ENCODE measurements at places on chromosomes 7 and 10. TPM values are rescaled to one million over a fixed set of nuclear protein-coding genes. Genes with fewer than 3 reads are reported as not detected.
A peak's percentile ranks its signal among the peaks of the same experiment; 100 is the strongest.

- no peaks in the 10 kb centered on the region for H3K4me1 ChIP-seq
- no peak for DNase-seq
- H3K4me3 ChIP-seq: no peak overlapping the region
Observed at GRCh38 chr10:77147871-77148270, 489.7 kb downstream of the KCNMA1 start.

DNA sequence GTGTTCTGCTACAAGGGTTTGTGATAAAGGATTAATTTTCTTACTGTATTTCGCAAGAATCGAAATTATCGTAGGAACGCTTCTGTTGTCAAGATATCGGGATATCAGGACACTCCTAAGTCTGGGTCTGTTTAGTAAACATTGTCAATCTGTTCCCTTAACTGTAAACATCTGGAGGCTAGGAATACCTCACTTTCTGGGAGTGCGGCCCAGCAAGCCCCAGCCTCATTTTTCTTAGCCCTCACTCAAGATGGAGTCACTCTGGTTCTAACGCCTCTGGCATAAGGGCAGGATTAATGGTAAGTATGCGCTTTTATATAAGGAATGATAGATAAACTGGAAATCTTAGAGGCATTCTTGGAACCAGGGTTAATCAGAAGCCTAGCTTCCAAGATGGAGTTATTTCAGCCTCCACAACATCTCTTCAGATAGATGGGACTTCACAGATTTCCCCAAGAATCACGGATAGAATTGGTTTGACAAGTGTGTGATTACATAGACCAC lies 30.1 kb upstream of the CCL24 start:
- no peaks in the 10 kb centered on the region for H3K4me1 ChIP-seq
- H3K36me3 ChIP-seq: no peaks in the 10 kb centered on the region
- no peak overlapping the region for H3K27ac ChIP-seq
- DNase-seq: no peak

- DNase-seq: peak; percentile 24
- H3K36me3 ChIP-seq: no peaks in the 10 kb centered on the region
- no peaks in the 10 kb centered on the region for H3K27me3 ChIP-seq
- no peak overlapping the region for H3K4me3 ChIP-seq
Observed at GRCh38 chr7:149881328-149882247, 7.8 kb downstream of the ATP6V0E2 start.

DNA sequence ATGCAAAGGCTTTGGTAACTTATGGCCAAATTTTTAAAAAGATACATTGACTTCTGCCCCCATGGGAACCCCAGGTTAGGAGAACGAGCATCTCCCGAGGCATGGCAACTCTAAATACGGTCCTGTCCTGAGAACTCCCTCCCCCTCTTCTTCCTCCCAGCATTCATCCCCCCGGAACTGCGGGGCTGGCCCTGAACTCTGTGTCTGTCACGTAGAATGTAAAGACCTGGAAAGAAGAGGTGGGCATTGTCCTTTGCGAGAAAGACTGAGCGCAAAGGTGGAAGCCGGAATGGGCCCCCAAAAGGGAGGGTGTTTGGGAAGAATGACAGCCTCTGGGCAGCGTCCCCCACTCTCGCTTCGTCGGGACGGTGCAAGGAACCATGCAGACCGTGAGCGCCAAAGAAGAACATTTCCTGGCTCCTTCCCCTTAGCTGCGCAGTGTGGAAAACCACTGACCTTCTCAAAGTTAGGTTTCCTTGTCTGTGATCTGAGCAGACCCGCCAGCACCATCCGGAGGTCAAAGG lies 21.0 kb downstream of the SHH start:
- H3K27me3 ChIP-seq: peaks cover 19% of the 10 kb centered on the region
- H3K27ac ChIP-seq: no peak overlapping the region

DNA sequence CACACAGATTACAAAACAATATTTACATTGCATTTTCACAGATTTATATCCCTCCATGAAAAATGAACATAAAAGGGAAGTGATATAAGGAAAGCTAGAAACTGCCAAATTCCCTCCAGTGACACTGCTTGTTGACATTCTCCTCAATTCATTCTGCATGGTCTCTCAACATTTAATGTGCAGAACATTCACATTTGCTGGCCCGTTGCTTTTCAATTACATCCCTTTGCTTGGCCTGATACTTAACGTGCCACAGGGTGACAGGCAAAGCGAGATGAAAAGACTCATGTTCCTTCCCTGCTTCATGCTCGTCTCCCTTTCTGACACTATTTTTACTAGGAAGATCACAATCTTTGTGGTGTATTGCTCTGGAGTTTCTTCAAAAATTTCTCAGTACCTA lies 1019.7 kb upstream of the LRRN3 start:
- H3K27ac ChIP-seq: no peak overlapping the region
- H3K4me1 ChIP-seq: no peaks in the 10 kb centered on the region
- no peaks in the 10 kb centered on the region for H3K36me3 ChIP-seq
- H3K4me3 ChIP-seq: no peak overlapping the region

DNA sequence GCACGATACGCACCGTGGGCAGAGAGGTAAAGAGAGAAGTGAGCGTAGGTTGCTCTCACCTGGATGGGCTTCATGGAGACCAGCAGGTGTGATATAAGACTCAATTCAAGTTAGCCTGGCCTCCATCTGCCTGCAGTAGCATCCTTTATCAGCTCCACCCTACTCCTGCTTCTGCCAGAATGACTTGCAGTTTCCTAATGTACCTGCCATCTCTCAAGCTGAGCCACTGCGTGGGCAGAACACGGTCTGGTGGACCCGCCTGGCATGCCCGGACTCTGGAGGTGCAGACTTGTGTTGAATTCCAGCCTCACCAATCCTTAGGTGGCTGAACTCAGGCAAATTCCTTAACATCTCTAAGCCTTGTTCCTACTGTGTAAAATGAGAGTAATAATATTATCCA lies 64.3 kb downstream of the STEAP1B start:
- no peak for DNase-seq
- H3K36me3 ChIP-seq: no peaks in the 10 kb centered on the region
- no peaks in the 10 kb centered on the region for H3K27me3 ChIP-seq
- peaks cover 6% of the 10 kb centered on the region for H3K4me1 ChIP-seq
- H3K27ac ChIP-seq: no peak overlapping the region
- H3K4me3 ChIP-seq: no peak overlapping the region

DNA sequence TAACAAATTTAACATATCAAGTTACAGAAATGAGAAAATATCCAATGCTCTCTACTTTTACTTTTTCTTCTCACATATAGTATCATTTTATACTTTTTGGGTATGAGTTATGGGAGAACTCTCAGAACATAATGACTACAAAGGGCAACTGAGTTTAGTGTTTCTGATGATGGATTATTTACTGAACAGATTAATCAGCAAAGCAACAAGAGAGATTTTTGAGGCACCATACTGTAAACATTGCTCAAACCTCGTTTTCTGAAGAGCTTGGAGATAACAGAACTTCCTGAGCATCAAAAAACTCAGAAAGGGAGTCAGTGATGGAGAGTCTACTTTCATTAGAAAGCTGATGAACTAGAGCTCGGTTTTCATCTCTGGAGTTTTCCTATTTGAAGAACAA lies 84.8 kb upstream of the GSDME start:
- H3K27me3 ChIP-seq: no peaks in the 10 kb centered on the region
- no peak overlapping the region for H3K4me3 ChIP-seq
- peak overlapping the region; percentile 90 for H3K27ac ChIP-seq

GRCh38 chr10:50508315-50509051 lies 115.3 kb downstream of the SGMS1 start:
- H3K27ac ChIP-seq: no peak overlapping the region
- H3K36me3 ChIP-seq: no peaks in the 10 kb centered on the region
- H3K4me1 ChIP-seq: peaks cover 10% of the 10 kb centered on the region
- DNase-seq: no peak
- no peak overlapping the region for H3K4me3 ChIP-seq

- H3K27ac ChIP-seq: no peak overlapping the region
- H3K27me3 ChIP-seq: no peaks in the 10 kb centered on the region
- H3K36me3 ChIP-seq: no peaks in the 10 kb centered on the region
- no peak for DNase-seq
- no peak overlapping the region for H3K4me3 ChIP-seq
- H3K4me1 ChIP-seq: peaks cover 16% of the 10 kb centered on the region
Observed at GRCh38 chr10:87654212-87654611, 5.5 kb upstream of the PAPSS2 start.

DNA sequence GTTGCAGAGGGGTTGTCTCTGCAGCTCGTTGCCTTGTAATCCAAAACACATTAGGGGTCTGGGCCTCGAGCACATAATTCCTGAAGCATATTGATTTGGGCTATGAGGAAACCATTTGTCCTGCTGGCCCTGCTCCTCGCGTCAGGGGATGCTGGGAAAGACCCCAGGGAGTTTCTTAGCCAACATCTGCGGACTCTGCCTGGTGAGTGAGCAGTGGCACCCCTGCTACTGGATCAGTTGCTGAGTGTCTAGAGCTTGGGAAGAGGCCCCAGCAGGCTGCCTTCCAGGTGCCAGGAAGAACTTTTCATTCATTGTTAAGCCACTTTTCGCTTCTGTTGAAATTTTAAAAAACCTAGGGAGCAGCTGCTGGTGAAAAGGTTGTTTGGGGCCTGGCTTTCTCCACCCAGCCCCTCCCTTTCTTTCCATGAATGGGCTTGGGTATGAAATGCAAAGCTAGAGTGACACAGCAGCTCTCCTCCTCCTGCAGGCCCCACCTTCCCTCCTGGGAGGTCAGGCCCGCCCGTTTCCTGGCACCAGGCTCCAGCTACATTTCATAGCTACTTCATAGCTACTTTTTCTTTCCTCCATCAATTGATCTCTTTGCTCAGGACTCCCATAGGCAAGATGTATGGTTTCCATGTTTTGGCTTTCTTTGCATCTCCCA lies 26.8 kb downstream of the TACR2 start:
- H3K27ac ChIP-seq: no peak overlapping the region
- H3K4me3 ChIP-seq: no peak overlapping the region
- DNase-seq: peak; percentile 90

DNA sequence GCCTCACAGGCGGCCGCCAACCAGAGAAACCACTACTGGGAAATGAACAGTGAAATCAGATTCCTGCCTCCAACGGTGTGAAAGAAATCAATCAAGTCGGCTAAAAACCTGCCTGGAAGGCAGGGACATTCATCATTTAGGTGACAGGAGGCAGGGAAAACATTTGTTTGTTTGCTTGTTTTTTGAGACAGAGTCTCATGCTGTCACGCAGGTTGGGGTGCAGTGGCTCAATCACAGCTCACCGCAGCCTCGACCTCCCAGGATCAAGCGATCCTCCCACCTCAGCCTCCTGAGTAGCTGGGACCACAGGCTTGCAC lies 30.5 kb downstream of the AP5Z1 start:
- no peak overlapping the region for H3K27ac ChIP-seq
- DNase-seq: no peak
- H3K36me3 ChIP-seq: peaks cover 4% of the 10 kb centered on the region
- no peaks in the 10 kb centered on the region for H3K27me3 ChIP-seq

DNA sequence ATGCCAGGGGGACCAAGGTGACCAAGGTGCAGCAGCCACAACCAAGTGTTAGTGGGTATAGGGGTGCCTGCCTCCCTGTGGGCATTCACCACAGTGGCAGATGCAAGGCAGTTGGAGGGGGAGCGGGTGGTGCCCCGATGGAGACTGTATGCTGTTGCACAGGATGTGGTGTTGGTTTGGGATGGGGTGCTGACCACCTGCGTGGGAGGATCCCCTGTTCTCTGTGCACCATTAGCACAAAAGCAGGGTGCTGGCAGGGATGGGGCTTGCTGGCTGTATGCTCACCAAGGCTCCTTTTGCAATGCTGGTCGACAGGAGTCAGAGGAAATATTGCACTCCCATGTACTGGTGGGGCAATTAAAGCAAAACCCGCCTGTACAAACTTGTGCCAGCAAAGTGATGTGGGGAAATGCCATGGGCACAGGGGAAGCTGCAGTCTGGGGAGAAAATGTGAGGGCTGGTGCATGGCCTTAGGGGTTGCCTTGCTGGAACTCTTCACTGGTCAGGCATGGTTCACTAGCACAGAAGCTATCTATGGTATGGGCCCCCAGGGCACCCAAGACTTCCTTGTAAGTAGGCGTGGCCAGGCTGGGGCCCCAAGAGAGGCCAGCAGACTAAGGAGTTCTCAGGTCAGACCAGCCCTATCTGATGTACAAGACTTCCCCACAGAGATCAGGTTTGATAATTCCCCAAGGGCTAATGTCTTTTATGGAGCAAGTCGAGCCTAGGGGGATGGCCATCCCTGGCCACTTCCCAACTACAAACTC lies 51.9 kb upstream of the GNAT3 start:
- H3K27me3 ChIP-seq: no peaks in the 10 kb centered on the region
- no peak overlapping the region for H3K27ac ChIP-seq
- no peak for DNase-seq
- no peaks in the 10 kb centered on the region for H3K4me1 ChIP-seq

DNA sequence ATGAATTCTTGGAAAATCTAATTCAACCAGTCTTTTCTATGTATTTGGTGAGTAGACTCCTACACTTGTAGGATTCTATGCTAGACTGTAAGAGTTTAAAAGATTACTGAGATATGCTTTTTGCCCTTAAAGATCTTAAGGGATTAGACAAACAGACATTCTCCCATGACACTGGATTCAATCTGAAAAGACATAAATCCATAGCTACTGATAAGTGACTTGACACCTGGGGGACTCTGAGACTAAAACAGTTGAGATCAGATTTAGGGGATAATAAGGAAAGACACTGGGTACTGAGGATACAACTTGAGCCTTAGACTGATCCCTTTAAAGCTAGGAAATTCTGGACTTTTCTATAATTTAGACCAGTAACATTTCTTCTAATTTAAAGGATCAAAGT lies 1233.4 kb downstream of the XPNPEP1 start:
- no peaks in the 10 kb centered on the region for H3K4me1 ChIP-seq
- no peak overlapping the region for H3K27ac ChIP-seq
- H3K4me3 ChIP-seq: no peak overlapping the region
- H3K36me3 ChIP-seq: no peaks in the 10 kb centered on the region

GRCh38 chr10:80894797-80895467 lies 357.2 kb downstream of the SH2D4B start:
- no peaks in the 10 kb centered on the region for H3K36me3 ChIP-seq
- DNase-seq: peak; percentile 75
- no peak overlapping the region for H3K27ac ChIP-seq

- H3K36me3 ChIP-seq: no peaks in the 10 kb centered on the region
- no peak overlapping the region for H3K4me3 ChIP-seq
- H3K4me1 ChIP-seq: peaks cover 2% of the 10 kb centered on the region
- no peak for DNase-seq
Observed at GRCh38 chr7:18400726-18401125, 94.8 kb upstream of the HDAC9 start.

Gene FANK1
- 9.7 TPM for total RNA-seq

Gene GNGT1
- total RNA-seq: 0.11 TPM

Gene HOXA3
- not detected for total RNA-seq

Gene INMT
- total RNA-seq: 3.3 TPM

Gene ABCC2
- total RNA-seq: 0.28 TPM

Gene OPN4
- not detected for total RNA-seq

Gene CTAGE4
- total RNA-seq: 2.1 TPM

Gene ASB10
- not detected for total RNA-seq
